Stomach (tissue), 19 donors: ENCODE measurements at places on chromosomes 6 and 20.

GRCh38 chr6:151675746-151676459, 131.6 kb upstream of the ESR1 start:
- peak; percentile 81 for DNase-seq

DNA sequence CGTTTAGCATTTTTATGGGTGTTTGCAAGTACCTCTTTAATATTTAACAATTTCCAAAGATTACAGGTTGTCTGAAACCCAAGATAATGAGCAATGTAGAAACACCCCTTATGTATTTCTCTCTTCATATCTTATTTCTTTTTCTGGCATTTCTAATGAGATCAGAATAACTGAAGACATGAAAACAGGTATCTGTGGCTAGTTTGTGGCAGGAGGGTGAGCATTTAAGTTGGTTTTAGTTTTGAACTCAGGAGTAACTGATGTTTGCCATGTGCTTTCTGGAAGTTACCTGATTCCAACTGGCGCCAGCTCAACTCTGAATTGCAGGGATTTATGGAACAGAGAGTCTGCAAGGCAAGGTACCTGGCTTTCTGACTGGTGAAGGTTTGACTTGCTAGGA, 35.4 kb upstream of the PRL start:
- no peak for DNase-seq

GRCh38 chr6:15909290-15910070, 219.4 kb upstream of the MYLIP start:
- no peak for DNase-seq

GRCh38 chr6:119647309-119647708, 297.7 kb upstream of the MAN1A1 start:
- DNase-seq: no peak

GRCh38 chr6:46279874-46280273, 109.1 kb upstream of the ENPP5 start:
- DNase-seq: no peak

DNA sequence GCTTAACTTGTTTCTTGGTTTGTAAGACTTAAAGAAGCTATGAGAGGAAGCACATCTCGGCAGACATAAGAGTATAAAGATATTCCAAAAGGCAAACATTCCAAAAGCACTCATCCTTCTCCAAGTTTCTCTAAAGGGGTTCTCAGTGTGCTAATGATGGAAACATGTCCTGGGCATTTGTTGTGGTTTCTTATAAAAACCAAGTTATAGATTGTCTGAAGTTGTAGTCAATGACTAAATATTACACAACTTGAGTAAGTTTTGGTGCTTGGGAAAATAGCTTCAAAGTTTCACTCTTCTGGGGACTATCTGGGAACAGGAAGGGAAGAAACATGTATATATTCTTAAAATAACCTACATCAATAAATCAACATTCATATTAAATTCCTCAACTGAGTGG, 128.3 kb upstream of the TBX18 start:
- DNase-seq: no peak

DNA sequence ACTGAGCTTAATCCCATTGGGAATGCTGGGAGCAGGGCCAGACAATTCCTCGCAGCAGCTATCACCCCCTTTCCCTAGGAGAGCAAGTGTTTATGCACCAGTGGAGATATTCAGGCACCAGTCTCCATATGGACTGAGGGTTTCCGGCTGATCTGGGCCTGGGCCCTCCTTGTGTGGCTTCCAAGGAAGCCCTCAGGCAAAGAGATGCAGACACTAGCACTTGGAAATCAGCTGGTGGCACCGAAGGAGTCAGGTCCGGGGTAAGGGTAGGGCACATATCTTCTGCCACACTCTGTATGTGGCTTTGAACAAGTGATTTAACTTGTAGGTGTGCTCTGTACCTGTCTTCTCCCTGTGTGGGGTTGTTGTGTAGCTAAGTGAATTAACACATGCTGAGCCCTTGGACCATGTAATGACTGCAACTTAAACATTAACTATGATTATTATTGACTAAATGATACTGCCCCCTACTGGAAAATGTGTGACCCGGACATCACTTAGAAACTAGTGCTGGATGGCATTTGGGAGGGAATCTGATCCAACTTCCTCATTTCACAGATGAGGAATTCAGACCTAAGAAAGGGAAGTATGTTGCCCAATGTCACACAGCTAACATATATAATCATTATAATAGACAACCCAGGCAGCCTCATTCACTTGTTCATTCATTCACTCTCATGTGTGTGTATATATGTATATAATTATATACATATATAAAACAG, 19.3 kb upstream of the WFDC2 start:
- DNase-seq: peak; percentile 64

DNA sequence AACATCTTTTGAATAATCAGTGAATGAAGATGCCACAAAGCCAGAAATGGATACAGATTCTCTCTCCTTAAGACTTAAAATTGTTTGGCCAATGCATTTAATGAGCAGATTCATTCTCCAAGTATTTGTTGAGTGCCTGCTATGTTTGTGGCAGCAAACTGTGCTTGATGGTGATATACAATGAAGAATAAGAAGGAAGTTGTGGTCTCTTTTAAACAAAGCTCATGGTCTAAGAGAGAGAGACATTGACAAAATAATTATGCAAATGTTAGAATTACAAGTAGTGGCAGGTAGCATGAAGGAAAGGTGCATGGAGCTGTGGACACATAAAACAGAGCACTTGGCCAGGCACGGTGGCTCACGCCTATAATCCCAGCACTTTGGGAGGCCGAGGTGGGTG, 28.3 kb downstream of the NFATC2 start:
- DNase-seq: no peak

- DNase-seq: no peak
These were observed 18.3 kb upstream of the NTSR1 start for GRCh38 chr20:62690261-62690820.

DNA sequence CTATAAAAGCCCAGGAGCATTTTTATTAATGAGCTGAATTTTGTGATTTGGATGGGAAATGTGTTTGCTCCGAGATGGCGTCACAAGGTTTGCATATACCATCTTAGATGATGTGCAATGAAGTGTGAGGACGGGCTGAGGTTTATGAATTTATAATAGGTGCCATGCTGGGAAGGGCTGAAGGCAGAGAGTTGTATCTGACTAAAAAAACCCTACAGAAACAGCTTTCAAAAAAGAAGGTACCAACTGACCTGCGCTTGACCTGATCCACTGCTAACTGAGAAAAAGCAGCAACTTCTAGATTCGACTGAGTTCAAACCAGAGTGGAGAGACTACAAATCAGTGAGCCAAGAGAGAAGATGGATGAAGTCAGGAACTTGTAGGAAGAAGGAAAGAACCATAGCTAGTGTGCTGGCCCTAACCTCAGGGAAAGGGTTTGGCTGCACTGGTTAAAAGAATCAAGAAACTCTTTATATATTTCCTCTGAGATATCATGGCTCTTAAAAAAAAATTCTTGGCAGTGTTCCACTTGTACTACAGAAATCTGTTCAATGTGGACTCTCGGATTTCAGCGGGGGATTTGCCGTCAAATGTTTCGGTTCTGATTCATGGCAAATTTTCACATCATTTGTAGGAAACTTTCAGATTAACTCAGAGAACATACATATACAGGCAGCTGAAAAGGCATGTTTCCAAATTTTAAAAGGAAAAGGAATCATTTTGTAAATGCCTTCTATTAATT, 56.5 kb upstream of the HDGFL1 start:
- DNase-seq: no peak

- DNase-seq: no peak
These were observed 413.3 kb downstream of the ESR1 start for GRCh38 chr6:152220786-152221185.

GRCh38 chr6:133290930-133291329, 49.8 kb downstream of the EYA4 start:
- DNase-seq: no peak

- peak; percentile 48 for DNase-seq
These were observed 4.5 kb downstream of the TP53INP2 start for GRCh38 chr20:34708621-34709043.

GRCh38 chr20:58942549-58942948, 38.5 kb upstream of the NELFCD start:
- DNase-seq: peak; percentile 17

GRCh38 chr6:26226579-26226967, 138.4 kb upstream of the BTN3A2 start:
- DNase-seq: no peak

DNA sequence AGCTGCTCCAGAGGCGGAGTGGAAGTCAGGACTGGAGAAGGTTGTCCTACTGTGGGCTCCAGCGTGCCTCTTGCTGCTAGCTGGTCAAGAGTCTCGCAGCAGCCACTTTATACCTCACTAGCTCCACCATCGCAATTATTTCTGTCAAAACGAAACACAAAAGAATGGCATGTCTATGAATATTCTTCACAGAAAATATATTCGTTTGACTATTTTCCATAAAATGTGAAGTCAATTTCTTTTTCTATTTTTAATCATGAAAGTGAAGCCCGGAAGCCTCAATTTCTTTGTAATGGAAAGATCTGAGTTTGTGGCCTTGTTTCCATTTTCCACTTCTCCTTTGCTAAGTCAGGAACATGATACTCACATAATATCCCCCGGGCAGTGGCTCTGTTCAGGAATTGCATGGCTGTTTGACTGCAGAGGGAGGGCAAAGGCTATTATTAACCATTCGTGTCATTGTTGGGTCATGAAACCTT, 51.7 kb downstream of the DTD1 start:
- DNase-seq: no peak

DNA sequence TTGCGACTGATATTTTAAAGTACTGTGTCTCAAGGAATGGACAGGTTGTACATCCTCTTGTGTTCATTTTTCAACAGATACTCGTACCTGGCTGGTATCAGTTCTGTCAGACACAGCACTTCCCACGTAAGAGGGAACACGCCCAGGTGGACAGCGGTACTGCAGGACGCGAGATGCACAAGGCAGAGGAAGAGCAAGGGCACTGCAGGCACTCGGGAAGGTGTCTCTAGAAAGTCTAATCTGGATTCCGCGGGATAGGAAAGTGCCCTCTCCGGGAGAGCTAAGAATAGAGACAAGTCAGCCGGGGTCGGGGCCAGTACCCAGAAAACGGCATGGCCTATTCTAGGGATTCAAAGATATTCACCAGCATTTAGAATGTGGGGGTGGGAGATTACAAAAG, 94.2 kb upstream of the MBOAT1 start:
- DNase-seq: no peak

GRCh38 chr6:139376604-139377218, 2.3 kb upstream of the CITED2 start:
- DNase-seq: peak; percentile 82

DNA sequence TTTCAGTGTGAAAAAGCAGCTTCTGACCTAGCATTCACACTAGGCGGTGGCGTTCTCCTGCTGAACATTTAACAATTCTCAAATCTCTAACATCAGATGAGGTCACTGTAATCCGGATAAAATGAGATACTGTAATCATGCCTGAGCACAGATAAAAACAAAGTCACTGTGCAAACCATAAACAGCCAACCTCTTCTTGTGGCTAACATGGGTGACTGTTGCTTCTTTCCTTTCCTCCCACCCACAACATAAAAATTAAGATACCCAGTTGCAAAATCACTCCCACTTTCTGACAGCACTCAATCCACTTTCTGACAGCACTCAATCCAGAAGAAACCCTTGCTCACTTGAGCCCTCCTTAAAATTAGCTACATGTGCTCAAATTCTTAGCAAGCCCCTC, 11.5 kb upstream of the ALDH8A1 start:
- no peak for DNase-seq

GRCh38 chr20:48278961-48279481, 493.7 kb upstream of the SULF2 start:
- DNase-seq: no peak

DNA sequence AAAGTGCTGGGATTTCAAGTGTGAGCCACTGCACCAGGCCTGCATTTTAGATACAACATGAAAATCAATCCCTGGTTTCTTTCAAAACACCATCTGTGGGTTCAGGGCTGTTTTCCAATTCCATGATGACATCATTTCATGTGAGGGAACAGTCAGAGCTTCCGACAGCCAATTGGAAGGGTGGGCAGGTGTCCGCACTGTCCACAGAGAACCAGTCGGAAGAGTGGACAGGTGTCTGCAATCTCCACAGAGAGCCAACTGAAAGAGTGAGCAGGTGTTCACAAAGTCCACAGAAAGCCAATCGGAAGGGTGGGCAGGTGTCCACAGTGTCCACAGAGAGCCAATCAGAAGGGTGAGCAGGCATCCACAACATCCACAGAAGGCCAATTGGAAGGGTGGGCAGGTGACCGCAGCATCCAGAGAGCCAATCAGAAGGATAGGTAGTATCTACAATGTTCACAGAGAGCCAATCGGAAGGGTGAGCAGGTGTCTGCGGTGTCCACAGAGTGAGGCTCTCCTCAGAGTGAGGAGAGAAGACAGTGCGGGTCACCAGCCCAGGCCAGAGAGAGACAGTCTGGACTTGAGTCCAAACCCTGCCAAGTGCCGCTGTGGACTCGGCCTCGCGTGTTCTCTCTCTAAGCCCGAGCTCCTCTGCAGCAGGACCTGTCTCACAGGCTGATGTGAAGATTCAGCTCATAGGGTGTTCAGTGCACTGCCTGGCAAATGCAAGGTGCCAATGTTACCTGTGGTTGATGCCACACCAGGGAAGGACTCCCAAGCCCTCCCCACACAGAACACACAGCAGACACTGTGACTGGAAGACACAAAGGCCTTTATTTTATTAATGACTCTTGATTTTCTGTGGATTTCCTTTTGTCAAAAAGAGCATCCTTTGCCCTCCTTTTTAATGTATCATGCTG, 57.3 kb downstream of the DLL1 start:
- no peak for DNase-seq

DNA sequence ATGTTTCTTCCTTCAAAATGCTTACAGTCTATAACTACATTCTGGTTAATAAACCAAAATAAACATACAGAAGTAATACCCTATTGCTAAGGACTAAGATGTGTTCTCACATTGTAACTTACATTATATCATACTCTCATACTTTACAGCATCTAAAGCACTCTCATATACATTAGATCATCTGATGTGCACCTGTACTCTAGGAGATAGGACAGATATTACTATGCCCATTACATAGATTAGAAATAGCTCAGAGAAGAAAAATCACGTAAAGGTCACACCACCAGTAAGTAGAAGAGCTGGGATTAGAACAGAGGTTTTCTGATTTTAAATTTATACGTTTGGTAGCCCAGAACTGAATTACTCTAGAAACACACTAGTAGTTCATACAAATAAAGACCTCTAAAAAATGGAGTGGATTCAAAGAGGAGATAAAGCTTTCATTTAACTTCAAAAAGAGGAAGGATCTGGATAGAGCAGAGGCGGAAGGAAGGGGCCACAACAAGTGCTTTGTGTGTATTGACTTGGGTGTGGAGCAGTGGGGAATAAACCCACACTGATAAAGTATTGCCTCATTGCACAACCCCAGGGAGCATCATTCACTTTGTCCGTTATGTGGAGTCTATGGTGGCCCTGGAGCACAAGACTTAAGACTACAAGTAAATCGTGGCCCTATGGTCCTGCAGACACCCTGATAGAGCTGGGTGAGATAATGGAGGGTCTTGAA, 30.9 kb downstream of the SLC2A12 start:
- DNase-seq: no peak

- DNase-seq: peak; percentile 65
These were observed 29.2 kb upstream of the DST start for GRCh38 chr6:56671651-56672461.

GRCh38 chr6:111700135-111700690, 94.5 kb upstream of the TRAF3IP2 start:
- no peak for DNase-seq

GRCh38 chr6:14950970-14951276, 294.9 kb upstream of the JARID2 start:
- no peak for DNase-seq
